Activated naive CD4-positive, alpha-beta T cell treated with anti-CD3 and anti-CD28 coated beads, Interleukin-2, amount 10 ng/mL, durations not matched to agents 5 hours and 36 hours (primary cell): ENCODE measurements at places on chromosomes 6 and 20. TPM values are rescaled to one million over a fixed set of nuclear protein-coding genes. Genes with fewer than 3 reads are reported as not detected.

OXT gene
- 0.51 TPM for total RNA-seq

RIMS1 gene
- not detected for total RNA-seq

SSTR4 gene
- not detected for total RNA-seq

LAMA4 gene
- not detected for total RNA-seq

HLA-DRB1 gene
- 37.0 TPM for total RNA-seq

VARS1 gene
- total RNA-seq = 79.2 TPM

CST9L gene
- total RNA-seq = not detected

LY6G6C gene
- total RNA-seq = not detected

FAM83D gene
- total RNA-seq = 13.4 TPM

RFX6 gene
- total RNA-seq = not detected

MAFB gene
- total RNA-seq = 0.15 TPM

DLL1 gene
- total RNA-seq = 0.87 TPM

COL9A1 gene
- not detected for total RNA-seq

ADGRF5 gene
- not detected for total RNA-seq

TMEM200A gene
- total RNA-seq = 3.6 TPM

SLC22A23 gene
- total RNA-seq = 5.5 TPM

KCNK15 gene
- not detected for total RNA-seq

HLA-DQB1 gene
- total RNA-seq = 45.0 TPM

DEFB132 gene
- not detected for total RNA-seq

DDX43 gene
- 0.46 TPM for total RNA-seq

CTAGE9 gene
- not detected for total RNA-seq

C20orf141 gene
- not detected for total RNA-seq

NFKBIL1 gene
- 15.8 TPM for total RNA-seq
